ENCODE measurements at places on chromosomes 7 and 10. TPM values are rescaled to one million over a fixed set of nuclear protein-coding genes. Genes with fewer than 3 reads are reported as not detected.

Gene NACAD
- total RNA-seq = 0.31 TPM

Gene TEX36
- total RNA-seq = not detected

Gene IGFBP3
- total RNA-seq = 118 TPM

Gene C10orf143
- 0.39 TPM for total RNA-seq

Gene EN2
- 0.85 TPM for total RNA-seq

Gene PTPRZ1
- total RNA-seq = not detected

Gene CFAP69
- 1.7 TPM for total RNA-seq

Gene AMPH
- total RNA-seq = 0.12 TPM

Gene DOCK1
- 18.8 TPM for total RNA-seq

Gene FANK1
- total RNA-seq = 2.8 TPM

Gene FAM180A
- total RNA-seq = 0.06 TPM

Gene SPDYE11
- not detected for total RNA-seq

Gene MPP7
- 0.10 TPM for total RNA-seq

Gene NAT16
- 0.12 TPM for total RNA-seq

Gene OPN4
- not detected for total RNA-seq

Gene IGF2BP3
- 24.4 TPM for total RNA-seq

Gene CRYGN
- total RNA-seq = not detected

Gene ORAI2
- total RNA-seq = 32.1 TPM

Gene FZD1
- total RNA-seq = 2.1 TPM

Gene TRIM73
- 2.1 TPM for total RNA-seq

Gene DLX6
- not detected for total RNA-seq

Gene RBM20
- total RNA-seq = 3.3 TPM

Gene ZKSCAN1
- 8.2 TPM for total RNA-seq

Gene RSU1
- 84.9 TPM for total RNA-seq
